NCI-H2107 (cell line): ENCODE measurements at places on chromosomes 13 and 19.

GRCh38 chr13:19967621-19968020 is 9.1 kb downstream of the ZMYM2 start:
- no peak for DNase-seq

DNA sequence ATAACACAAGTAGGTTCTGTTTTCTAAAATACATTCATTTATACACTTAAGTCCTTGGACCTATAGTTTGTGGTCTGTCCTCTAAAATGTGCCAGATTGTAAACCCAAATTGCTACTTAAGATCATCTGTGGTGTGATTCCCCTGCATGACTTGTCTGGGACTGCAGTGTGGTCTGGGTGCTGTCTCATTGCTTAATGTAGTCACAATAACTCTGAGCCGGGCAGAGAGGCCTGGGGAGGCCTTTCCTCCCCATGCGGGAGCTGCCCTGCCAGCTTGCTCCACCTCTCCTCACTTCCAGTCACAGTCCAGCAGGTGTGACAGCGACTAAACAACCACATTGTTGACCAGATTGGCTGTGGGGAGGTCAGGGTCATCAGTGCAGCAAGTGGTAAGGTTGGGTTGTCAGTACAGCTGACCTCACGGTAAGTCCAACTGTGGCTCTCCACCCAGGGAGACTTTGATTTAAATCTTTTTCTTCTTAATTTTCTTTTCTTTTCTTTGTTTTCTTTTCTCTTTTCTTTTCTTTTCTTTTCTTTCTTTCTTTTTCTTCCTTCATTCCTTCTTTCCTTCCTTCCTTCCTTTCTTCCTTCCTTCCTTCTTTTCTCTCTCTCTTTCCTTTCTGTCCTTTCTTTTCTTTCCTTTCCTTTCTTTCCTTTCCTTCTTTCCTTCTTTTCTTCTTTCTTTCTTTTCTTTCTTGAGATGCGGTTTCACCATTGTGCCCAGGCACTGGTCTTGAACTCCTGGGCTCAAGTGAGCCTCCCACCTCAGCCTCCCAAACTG is 4.4 kb upstream of the TUBA3C start:
- no peak for DNase-seq

DNA sequence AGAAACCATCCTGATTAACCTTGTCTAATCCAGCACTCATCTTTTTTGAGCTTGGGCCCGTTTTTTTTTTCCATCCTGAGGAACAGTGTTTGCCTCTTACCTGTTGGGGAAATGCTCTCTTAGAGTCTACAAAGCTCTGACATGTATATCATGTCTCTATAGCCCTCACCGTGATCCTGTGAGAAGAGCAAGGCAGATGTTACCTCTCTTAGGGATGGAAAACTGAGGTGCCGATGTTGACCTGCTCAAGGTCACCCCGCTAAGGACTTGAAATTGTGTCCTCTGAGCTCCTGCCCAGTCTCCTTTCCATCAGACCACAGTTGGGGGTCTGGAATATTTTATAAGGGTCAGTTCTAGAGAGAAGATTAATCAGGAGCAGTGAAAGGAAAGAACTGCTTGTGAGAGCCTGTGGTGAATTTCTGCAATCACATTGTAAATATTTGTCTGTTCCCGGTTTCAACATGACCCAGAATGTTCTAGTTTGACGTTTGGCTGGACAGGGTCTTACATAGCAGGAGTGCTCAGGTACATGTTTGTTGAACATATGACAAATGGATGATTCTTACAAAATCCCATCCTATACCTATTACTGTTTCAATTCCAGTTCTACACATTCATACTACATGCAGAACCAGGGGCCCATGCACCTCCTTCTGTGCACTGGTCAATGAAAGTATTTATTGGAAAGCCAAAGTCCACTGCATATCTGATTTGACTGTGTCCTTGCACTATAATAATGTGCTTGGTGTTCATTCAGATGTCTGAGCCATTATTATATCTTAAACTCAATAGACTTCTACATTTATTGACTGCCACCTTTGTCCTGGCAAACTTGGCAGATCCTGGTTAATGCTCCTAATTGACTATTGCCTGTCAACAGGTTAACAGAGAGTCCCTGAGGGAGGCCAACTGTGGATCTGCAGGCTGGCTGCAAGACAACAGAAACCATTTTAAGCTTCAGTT is 12.1 kb downstream of the SLC25A15 start:
- peak; percentile 6 for DNase-seq

- DNase-seq: no peak
Observed at GRCh38 chr13:56510836-56511235, 629.9 kb upstream of the PRR20A start.

GRCh38 chr13:88153353-88153752 is 482.2 kb downstream of the SLITRK5 start:
- no peak for DNase-seq

DNA sequence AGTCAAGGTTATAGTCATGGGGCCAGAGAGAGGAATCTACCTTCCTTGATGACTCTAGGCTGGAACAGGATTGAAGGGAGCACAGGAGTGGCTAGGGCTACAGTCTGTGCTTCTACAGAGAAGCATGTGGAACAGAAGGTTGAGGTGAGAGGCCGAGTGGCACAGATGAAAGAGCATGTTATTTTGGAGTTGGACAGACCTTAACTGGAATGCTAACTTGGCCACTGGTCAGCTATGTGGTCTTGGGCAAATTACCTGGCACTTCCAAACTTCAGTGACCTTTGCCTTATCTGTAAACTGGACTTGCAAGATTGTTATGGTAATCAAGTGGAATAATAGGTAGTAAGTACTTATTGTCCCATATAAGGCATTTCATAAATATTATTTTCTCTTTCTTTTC is 252.7 kb downstream of the KCNRG start:
- no peak for DNase-seq

DNA sequence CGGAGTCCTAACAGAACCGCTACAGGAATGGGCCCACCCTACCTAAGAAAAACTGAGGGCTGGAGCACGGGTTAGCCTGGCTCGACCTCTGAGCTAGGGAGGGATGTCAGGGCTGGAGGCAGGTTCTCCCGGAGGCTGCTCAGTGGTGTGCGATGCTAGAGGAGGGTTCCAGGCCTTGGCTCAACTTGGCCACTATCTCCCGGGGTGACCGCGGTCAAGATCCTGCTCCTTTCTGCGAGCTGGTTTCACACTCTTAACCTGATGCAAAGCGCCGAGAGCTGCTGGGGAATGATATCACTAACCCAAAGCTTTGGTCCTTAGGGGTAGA is 301 bp downstream of the POP4 start:
- DNase-seq: no peak

DNA sequence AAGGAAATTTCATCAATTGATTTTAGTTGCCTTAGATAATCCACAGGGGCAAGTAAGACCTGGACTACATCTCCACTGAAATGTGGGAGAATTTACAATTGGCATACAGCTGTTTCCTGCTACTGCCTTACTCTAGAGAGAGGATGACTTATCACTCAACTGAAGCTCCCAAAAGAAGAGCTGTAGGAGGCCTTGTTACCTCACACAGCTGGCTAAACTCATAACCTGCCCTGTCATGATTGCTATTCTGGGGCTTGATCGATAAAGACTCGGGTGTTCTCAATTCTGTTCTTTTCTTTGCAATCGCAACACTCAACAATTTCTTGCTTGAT is 1396.4 kb downstream of the EFNB2 start:
- no peak for DNase-seq

GRCh38 chr13:21324803-21325202 is 134.3 kb downstream of the ZDHHC20 start:
- no peak for DNase-seq

DNA sequence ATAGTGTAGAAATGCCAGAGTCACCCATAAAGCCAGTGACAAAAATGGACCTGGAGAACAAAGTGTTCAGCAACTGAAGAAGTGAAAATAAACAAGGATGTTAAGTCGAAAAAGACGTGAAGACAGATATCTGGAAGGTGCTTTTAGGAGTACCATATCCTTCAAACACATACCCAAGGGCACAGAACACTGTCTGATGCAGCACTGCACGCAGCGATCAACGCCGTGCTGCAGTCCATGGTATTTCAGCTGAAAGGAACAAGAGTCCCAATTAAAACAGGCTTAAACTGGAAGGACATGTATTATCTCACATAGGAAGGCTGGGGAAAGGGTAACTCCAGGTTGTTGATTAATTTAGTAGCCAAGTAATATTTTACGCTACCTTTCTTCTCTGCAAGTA is 108.2 kb downstream of the SGCG start:
- no peak for DNase-seq

DNA sequence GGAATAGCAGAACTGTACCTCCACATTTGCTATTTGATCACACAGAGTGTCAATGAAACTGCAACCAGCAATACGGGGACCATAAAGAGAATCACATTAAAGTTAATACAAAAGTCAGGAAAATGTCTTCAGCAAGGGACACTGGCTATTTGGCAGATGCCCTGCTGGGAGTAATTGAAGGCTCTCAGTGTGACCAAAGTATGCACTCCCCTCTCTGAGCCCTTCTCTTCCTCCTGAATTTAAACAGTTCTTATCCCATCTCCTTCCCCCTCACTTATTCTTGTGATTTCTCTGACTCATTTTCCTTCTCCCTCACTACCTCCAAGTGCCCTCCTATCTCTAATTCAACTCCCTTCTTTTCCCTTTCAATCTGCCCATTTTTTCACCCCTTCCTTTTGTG is 117.7 kb downstream of the ENOX1 start:
- DNase-seq: no peak

GRCh38 chr13:44188257-44188656 is 185.4 kb upstream of the SERP2 start:
- DNase-seq: no peak

DNA sequence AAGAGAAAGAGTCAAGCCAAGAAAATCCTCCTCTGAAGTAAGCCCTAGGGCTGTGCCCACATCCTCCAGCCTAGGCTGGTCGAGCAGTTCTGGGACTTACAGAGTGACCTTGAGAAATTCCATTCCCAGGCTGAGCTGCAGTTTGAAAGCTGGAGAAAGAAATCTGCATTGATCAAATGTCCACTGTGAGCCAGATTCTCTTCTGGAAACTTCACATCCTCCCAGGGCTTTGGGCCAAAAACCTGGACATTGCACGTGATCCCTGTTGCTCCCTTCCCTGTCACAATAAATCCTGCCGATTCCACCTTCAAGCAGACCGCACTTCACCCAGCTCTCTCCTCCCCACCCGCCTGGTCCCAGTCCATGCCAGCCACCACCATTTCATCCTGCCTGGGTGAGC is 15.7 kb downstream of the TMEM143 start:
- no peak for DNase-seq

GRCh38 chr19:15864824-15865223 is 33.0 kb downstream of the CYP4F2 start:
- no peak for DNase-seq

DNA sequence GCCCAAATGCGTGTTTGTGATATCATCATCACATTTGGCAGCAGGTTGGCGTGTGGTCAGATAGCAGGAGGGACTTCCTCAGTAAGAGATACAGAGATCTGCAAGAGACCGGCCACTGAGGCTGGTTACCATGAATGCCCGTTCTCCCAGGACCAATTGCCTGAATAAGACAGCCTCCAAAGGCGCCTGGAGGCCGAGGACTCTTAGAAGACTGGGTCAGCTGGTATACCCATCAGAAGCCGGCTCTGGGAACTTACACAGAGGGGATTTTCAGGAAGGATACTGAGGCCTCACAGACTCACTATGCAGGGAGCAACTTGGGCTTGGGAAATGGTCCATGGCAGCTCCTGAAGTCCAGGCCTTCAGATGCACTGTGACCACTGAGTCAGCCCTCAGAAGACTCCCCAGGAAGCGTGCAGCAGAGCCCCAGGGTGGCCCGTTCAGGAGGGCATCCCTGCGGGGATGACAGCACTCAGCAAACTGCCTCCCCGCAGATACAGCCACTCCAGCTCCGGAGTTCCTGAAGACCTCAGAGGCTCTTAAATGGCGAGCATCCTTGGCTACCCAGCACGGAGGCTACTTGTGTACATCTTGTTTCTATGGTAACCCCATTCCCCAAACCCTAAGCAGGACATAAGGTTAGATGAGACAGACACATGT is 26.4 kb upstream of the VSTM2B start:
- no peak for DNase-seq

- no peak for DNase-seq
Observed at GRCh38 chr13:49649244-49649962, 21.1 kb downstream of the ARL11 start.

GRCh38 chr13:108877300-108877699 is 247.9 kb downstream of the MYO16 start:
- DNase-seq: no peak

DNA sequence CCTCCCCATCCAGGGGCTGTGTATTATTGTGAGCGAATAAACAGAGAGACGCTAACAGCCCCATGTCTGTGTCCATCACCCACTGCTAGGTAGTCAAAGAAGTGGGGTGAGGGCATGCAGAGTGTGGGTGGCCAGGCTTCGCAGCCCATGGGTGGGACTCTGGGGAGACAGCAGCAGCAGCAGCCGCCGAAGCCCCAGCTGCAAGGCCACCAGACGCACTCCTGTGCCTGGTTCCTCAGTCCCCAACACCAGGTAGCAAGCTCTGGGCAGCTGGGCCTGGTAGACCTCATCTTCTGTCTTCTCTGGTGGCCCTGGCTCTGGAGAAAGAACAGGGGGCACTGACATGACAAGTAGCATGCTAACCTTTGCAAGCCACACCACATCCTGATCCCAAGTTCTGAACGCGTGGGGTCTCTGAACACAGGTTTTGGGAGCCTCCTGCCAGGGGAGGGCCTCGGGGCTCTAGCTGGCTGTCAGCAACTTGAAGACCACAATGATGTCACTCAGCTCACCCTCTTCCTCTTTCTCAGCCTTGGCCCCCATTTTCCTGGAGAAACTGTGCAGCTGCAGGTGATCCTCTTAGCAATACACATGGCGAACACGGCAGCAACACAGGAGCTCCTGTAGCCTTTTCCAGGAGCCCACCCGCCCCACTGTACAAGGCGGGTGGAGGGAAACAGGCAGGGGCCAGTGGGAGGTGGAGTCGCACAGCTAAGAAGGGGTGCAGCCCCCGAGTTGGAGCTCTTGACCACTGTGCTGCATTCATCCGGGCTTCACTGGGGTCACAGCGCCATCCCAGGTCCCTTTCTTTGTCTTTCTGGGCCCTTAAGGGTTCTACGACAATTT is 5.8 kb downstream of the FUZ start:
- no peak for DNase-seq

- DNase-seq: no peak
Observed at GRCh38 chr19:51327066-51328001, 14.6 kb downstream of the VSIG10L start.

DNA sequence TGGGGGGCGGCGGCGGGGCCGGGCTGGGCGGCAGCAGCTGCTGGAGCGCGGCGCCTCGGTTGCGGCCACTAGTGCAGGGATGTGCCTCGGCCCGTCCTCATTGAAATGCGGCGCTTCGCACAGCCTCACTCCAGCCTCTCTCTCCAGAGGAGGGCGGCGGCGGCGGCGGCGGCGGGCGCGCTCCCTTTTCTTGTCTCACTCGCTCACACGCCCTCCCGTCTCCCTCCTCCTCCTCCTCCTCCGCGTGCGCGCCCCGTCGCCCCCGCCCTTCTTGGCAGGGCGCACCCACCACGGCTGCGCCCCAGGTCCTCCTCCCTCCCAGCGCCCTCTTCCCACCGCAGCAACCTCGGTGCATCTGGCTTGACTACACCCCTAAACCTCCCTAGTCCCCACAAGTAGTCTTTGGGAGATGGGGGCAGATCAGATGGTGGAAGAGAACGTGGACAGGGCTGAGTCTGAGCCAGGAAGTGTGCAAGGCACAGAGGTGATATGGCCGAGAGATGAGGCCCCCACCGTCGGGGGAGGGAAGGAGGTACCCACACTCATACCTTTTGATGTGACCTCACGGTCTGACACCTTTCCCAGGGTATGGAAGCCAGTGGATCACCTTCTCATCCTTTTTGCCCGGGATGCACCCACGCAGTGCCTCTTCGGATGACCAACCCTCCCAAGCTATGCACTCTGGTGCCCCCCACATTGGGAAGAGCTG is at the start of gene DCLK1:
TSS of gene DCLK1 (minus strand) at position 161 of the 709 bp plus-strand sequence.
- DNase-seq: no peak
